ENCODE measurements at places on chromosomes 4 and X.

- DNase-seq = no peak
These were observed 104.7 kb upstream of the TRIM2 start for GRCh38 chr4:153099391-153100140.

DNA sequence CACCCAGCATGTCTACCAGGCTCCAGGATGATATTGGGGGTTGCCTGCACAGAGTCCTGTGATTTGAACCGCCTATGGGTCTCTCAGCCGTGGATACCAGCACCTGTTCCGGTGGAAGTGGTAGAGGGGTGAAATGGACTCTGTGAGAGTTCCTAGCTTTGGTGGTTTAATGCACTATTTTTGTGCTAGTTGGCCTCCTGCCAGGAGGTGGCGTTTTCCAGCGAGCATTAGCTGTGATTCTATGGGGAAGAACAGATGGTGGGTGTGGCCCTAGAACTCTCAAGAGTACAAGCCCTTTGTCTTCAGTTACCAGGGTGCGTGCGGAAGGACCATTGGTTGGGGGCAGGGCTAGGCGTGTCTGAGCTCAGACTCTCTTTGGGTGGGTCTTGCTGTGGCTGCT is 316.9 kb upstream of the AMOT start:
- DNase-seq = no peak

- DNase-seq = no peak
These were observed 29.1 kb downstream of the TBC1D14 start for GRCh38 chr4:6938647-6939271.

DNA sequence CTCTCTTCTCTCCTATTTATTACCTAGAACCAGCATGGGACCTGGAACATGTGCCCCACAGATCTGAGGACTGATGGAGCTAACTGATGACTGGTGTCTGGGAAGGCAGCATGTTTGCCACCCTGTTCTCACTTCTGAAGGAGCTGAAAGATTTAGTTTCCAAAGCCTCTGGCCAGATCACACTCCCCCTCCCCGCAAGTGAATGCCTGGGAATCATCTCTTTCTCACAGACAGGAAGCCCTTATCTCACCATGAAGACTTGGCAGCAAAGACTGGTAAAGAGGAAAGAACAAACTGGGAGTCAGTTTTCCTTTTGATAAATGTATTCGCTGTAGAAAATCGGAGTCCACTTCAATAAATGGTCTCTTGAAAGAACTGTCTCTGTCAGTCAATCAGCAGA is 21.0 kb upstream of the PCYT1B start:
- DNase-seq = no peak

DNA sequence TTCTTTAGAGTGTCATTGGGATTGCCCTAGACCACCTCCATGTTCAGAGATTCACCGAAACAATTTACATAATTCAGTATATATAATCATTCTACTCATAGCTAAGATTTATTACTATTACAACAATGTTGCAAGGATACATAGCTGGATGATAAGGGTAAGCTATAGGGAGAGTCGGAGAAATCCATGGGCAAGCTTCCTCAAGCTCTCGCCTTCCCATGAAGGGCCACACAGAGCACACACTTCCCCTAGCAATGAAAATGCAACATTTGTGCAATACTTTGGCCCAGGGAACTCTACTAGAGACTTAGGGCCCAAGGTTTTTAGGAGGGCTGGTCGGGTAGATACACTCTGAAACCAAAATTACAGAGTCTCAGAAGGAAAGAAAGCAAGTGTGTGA is 49.7 kb upstream of the ABCG2 start:
- no peak for DNase-seq

DNA sequence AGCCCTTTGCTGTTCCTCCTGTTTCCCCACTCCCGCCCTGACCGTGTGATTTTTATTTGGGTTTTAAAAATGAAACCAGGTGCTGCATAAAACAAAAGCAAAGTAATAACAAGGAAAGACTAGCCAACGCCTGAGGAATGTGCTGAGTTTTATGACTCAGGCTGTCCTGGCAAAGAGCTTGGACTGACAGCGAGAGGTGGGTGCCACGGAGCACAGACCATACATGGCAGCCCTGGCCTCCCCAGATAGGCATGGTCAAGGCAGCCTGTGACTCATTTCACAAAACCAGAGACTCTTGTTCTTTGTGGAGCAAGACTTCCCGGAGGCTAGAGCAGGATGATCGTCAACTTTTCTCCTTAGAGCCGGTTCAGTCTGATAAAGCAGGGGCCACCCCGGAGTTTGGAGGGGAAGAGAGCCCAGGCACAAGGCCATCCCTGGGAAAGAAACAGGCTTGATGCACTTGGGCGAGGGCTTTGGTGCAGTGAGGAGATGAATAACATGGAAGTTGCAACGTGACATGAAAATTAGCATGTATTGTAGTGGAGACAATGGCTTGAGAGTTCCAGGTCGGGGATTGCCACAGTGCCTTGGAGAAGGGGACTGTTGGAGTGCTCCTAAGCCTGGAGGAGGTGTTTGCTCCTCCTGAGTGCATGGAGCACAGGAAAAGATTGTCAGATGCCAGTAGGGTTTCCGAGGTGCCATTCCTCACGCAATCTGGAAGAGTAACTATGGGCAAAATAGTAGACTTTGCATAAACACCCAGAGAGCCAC is 54.8 kb downstream of the C4orf51 start:
- no peak for DNase-seq

- DNase-seq = no peak
These were observed 63.7 kb downstream of the ZFYVE28 start for GRCh38 chr4:2354760-2355159.

DNA sequence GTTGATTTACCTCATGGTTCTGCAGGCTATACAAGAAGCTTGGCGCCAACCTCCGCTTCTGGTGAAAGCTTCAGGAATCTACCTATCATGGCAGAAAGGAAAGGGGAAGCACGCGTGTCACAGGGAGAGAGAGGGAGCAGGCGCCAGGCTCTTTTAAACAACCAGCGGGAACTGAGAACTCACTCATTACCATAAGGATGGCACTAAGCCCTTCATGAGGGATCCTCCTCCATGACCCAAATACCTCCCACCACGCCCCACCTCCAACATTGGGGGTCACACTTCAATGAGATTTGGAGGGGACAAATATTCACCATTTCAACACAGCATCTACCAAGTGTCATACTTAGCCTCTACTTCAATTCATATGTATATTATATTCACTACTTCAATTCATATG is 18.8 kb upstream of the TBC1D8B start:
- no peak for DNase-seq

- no peak for DNase-seq
These were observed 74.4 kb downstream of the OTC start for GRCh38 chrX:38426785-38427184.

DNA sequence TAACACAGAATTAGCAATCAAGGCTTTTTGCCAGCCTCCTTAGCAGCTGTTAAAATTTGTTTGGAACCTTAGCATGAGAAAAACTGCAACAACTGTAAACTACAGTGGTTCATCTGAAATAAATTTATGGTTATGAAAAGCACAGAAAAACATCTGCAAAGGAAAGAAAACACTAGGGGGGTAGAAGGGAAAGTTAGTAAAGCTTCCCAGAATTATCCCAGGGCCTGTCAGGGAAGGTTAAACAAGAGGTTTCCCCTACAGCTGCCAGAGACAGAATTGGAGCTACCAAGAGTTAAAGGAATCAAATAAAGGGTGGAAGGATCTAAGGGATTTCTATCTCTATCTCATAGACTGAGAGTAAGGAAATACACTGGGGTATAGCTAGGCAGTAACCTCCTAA is 234.7 kb upstream of the DIAPH2 start:
- DNase-seq = no peak

DNA sequence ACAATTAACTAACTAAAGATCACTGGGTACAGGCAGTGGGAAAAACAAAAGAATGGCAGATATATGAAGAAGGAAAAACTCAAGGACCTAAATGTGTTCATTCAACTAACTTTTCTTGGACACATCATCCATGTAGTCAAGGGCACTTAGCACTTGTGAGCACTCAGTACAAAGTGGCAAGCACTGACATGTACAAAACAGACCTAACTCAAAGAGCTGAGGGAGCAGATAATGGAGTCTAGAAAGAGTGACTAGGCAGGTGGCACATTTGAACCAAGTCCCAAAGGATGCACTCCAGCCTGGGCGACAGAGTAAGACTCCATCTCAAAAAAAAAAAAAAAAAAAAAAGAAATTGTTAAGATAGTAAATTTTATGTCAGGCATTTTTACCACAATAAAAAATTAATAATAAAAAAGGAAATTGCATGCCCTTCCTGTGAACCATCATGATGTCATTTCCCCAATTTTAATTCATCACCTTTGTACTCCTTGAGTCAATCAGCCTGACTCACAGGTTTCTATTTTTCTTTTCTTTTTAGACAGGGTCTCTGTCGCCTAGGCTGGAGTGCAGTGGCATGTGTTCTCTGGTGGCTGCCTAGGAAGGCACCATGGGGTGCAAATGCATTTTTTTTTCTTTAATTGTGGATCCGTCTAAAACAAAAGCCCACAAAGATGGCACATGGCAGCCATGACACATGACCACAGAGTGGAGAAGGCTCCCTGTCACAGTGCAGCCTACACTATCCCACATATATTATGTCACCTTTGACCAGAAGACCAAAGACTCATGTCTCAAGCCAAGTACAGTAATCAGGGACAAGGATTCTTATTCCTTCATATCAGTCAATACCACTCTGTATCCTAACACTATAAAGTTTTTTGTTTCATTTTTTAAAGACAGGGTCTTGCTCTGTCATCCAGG is 91.9 kb downstream of the CHST7 start:
- no peak for DNase-seq

- no peak for DNase-seq
These were observed 2.6 kb downstream of the DHRSX start for GRCh38 chrX:2497961-2498780.

GRCh38 chrX:74195605-74196004 is 108.4 kb upstream of the ZCCHC13 start:
- DNase-seq = no peak

DNA sequence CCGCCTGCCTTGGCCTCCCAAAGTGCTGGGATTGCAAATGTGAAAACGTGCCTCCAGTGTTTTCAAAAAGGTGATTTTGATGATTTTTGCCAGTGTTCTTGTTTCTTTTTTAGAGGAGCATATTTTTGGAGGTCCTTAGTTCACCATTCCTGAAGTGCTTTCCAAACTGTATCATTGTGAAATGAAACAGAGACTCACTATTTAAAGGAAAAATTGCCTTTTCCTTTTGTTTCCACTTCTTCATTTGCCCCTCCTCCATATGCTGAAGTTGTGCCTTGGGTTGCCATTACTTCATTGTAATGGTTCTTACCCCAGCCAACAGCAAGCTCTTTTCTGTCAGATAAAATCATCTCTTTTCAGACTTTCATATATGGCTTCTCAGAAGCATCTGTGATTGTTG is 164.4 kb downstream of the FNIP2 start:
- no peak for DNase-seq

GRCh38 chr4:174561560-174561959 is 39.3 kb upstream of the HPGD start:
- no peak for DNase-seq

GRCh38 chr4:161926033-161926828 is 237.6 kb downstream of the FSTL5 start:
- DNase-seq = no peak

GRCh38 chr4:25667931-25668557 is 12.4 kb downstream of the SLC34A2 start:
- DNase-seq = no peak

DNA sequence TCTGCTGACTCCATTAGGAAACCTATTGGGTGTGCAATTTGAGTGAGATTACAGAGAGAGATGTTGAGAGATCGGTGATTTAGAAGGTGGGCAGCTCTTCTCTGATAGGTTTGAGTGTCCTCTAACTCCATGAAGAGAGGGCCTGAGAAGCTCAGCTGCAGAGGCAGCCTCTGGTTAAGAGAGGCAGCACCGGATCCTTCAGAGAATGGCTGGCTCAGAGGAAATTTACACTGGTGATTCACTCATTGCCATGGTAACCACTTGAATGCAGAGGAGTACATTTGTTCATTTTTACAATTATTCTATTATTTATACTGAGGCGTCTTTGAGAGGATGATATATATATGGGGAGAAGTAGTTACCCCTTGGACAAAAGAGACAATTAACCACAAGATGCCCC is 171.7 kb downstream of the PDGFRA start:
- DNase-seq = no peak

- no peak for DNase-seq
These were observed 2.1 kb downstream of the JAKMIP1 start for GRCh38 chr4:6198278-6198677.

DNA sequence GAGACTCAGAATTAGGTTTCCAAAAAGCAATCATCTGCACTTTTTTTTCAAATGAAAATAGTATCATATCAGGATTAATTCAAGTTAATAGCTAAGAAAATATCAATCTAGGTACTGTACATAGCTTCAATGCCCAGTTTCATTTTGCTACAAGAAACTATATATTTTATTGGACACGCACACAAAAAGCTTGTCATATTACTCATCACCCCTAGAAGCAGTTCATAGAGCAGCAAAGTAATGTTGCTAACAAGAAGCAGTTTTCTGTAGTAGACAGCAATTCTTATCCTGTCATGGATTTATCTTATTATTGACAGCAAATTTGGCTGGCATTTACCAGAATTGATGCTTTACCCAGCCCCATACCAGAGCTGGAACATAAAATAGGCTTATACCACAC is 52.3 kb upstream of the LSM6 start:
- no peak for DNase-seq

DNA sequence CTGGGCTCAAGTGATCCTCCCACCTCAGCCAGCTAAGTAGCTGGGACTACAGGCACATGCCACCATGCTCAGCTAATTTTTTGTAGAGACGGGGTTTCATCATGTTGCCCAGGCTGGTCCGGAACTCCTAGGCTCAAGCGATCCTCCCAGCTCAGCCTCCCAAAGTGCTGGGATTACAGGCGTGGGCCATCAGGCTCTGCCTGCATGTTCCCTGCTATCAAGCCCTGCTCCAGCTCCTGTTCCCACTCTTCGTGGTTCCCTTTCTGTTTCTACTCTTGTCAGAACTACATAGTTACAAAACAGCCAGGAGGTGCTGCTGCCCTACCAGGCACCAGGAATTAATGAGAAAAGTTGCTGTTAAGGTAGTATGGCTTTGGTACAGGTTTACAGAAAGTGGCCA is 8.7 kb downstream of the TIMP1 start:
- DNase-seq = peak; percentile 3

GRCh38 chrX:81259714-81260395 is 58.0 kb downstream of the SH3BGRL start:
- no peak for DNase-seq

- no peak for DNase-seq
These were observed 98.6 kb upstream of the ATXN3L start for GRCh38 chrX:13418126-13419097.

DNA sequence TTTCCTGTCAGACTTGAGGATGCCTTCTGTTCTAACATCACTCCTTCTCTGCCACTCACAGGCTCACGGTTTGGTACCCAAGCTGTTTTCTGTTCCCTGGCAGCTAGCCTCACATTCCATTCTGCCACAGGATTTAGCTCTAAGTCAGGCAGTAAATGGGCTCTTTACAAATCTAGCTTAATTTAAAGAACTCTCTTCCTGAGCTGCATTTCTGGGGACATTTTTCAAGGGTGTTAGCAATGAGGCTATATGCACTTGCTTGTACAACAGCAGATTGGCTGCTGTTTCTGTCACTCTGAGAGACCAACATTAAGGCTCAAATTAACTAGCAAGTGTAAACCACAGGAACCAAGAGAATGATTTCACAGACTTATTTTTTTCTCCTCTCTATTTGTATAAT is 337.8 kb upstream of the NOCT start:
- DNase-seq = no peak

- DNase-seq = no peak
These were observed 157.2 kb downstream of the CFAP299 start for GRCh38 chr4:80492761-80493160.

- DNase-seq = no peak
These were observed 49.6 kb downstream of the RRAGB start for GRCh38 chrX:55767100-55767499.
